ENCODE measurements at places on chromosomes 16 and 17.

- no peak for DNase-seq
Measured at GRCh38 chr16:35552763-35553162, 2093.4 kb downstream of the TP53TG3F start.

GRCh38 chr16:67820608-67821259 is 14.0 kb downstream of the TSNAXIP1 start:
- DNase-seq: no peak

GRCh38 chr17:44655983-44656710 is at the start of gene MEIOC:
TSS of gene MEIOC (plus strand) at chr17:44656468. CDS start at chr17:44656614, 146 bp downstream.
- no peak for DNase-seq

GRCh38 chr16:67286441-67287235 is 7.3 kb downstream of the PLEKHG4 start:
- DNase-seq: no peak

DNA sequence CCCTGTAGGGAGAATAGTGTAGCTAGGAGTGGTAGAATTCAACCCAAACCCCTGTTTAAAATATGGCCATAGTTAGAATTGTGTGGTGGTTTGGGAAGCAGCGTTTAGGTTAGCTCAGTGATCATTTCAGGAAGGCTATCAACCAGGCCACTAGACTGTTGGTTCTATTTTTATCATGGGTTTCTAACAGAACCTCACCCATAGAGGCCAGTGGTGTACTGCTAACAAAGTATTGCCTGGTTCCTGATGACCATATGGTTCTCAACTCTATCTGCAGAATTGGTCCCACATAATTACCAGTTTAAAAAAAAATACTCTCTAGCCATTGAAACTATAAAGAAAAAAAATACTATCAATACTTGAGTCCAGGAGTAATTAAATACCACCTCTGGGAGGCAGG is 70.5 kb upstream of the RASL10B start:
- DNase-seq: no peak

DNA sequence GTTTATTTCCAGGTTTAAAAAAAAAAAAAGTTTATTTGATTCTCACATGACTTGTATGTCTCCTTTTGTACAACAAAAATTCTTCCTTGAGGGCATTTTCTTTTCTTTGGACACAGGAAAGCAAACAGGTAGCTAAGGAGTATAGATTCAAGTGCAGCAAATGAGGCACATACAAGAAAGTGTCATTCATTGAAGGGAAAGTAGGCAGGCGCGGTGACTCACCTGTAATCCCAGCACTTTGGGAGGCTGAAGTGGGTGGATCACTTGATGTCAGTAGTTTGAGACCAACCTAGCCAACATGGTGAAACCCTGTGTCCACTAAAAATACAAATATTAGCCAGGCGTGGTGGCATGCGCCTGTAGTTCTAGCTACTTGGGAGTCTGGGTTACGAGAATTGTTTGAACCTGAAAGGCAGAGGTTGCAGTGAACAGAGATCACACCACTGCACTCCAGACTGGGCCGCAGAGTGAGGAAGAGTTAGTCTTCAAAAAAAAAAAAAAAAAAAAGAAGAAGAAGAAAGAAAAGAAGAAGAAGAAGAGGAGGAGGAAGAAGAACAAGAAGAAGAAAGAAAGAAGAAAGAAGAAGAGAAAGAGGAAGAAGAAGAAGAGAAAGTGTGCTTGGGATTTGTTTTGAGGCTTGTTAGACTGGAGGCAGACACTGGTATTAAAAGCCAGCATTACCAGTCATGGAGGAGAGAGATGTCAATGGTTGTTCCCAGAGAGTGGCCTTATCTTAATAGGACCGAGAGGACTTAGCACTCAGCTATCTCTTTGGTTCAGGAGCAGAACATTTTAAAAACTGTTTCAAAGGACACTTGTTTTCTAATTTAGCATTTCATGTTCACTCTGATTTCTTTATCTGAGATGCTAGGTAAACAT is 19.7 kb downstream of the GINS3 start:
- no peak for DNase-seq

DNA sequence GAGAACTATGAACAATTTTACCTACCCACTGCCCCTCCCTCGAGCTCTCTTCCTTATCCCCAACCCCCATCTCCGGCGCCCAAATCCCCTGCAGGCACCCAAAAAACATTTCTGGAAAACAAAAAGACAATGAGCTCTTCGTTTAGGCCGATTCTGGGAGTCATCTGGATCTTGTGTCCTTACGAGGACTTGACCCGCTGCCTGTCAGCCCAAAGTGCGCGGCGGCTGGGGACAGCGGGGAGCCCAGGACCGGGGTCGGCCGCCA is 524 bp downstream of the STRADA start:
- DNase-seq: no peak

- DNase-seq: no peak
Measured at GRCh38 chr16:87279094-87279658, 38.0 kb downstream of the C16orf95 start.

DNA sequence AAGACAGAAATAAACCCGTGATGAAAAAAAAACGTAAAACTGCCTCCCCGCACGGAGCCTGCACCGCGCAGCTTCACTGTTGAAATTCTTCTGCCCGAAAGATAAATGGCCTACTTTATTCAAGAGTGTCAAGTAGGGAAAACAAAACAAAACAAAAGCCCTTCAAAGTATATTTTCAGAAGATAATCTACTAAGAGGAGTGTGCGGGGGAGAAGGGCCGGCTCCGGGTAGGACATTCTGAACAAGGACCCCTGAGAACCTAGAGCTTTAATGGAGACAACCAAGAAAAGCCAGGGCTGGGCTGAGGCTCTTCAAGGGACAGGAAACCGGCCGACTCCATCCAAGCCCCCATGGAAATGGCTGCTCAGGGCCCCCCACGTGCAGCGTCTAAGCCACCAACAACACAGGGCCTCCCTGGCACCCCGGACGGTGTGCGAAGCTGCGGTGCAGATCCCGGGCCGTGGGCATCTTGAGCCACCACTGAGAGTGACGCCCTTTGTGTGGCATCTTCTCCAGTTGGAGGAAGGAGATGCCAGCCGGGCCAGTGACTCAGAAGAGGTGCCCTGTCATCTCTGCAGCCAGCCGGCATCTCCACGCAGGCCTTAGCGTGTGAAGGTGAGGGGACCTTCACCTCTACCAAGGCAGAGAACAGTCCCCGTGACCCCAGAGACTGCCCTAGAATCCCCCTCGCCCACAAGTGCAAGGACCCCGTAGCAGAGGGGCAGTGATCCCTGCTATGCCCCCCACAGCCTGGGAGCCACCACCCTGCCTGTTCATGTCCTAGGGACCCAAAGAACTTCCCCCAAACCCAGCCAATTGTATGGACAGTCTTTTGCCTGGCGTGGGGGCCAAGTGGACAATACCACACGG is 250.8 kb downstream of the C16orf95 start:
- DNase-seq: no peak

GRCh38 chr16:23667355-23667659 is 11.4 kb upstream of the PLK1 start:
- no peak for DNase-seq

DNA sequence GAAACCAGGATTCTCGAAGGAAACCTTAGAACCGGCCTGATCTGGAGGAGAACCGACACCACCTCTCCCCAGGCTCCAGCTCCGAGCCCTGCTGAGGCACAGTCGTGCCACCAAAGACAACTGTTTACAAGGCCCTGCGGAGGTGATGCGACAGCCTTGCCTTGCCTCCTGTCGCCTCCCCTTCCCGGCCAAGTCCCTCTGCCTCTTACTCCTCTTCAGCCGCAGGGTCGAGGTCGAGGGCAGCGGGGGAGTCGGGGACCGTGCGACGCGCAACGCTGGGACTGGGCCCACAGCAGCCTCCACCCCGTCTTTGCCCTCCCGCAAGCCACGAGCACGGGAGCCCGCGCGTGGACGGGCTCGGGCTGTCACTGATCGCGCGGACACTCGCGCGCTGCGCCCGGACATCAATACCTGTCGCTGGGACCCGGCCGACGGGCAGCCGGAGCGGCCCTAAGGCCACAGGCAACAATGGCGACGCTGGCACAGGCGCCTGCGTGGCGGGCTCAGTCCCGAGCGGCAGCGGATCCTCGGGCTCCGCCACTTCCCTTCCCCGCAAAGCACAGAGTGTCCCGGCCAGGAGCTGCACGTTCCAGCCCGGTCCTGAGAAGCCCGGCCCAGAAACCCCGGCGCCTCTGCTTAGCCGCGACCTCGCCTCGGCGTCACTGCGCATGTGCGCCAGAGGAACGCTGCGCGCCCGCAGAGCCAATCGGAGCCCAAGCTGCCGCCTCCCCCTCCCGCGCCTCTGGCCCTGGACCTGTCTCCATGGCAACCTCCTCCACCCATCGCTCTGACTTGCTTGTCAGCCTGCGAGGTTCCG is at the start of gene ZNF287:
TSS of gene ZNF287 (minus strand) at position 664 of the 817 bp plus-strand sequence. CDS start 1,473 bp downstream, outside the sequence.
- DNase-seq: peak; percentile 54

DNA sequence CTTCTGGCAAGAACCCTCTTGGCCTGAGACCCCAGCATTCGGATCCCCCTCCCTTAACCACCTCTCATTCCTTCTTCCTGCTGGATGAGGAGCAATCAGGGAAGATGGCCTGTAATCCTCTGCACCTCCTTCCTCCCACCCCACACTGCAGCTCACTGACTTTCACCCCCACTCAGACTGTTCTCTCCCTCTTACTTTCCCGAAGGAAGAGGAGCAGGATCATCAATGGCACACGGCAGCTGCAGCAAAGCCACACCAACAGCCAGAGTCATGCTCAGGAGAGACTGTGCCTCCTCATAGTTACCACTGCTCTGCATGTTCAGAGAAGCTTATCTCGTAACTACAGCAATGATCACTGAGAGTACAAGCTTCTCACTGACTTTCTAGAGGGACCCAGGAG is 10.1 kb upstream of the TMEM101 start:
- DNase-seq: no peak

DNA sequence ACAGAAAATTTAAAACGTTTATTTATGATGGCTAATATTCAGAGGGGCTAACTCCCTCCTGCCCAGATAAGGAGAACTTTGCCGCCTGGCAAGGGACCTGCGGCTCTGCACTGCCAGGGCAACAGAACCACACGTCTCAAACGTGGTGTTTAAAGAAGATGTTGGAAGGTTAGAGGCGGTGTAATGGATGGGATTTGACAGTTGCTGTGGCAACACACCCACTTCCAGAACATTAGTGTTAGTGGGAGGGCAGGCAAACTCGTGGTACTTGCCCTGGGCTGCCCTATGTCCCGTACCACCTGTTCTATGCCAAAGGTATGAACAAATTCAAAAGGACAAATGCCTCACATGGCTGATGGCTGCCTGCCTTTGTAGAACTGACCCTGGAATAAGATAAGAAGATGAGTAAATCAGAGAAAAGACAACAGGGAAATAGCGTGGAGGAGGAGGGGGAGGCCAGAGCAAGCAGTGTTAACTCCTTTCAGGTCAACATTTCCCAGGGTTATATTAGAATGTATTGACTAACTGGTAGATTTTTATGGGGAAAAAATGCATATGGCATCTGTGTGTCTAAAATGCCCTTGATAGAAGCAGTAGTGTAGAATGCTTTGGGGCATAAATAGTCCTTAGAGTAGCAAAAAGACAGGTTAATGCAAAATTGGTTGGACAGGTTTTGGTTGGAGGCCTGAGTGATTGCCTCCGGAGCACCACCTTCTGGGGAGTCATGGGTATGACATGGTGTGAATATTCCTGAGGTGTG is 30.8 kb downstream of the HLF start:
- no peak for DNase-seq

GRCh38 chr17:77426676-77427386 is 286.1 kb downstream of the SEC14L1 start:
- DNase-seq: no peak

DNA sequence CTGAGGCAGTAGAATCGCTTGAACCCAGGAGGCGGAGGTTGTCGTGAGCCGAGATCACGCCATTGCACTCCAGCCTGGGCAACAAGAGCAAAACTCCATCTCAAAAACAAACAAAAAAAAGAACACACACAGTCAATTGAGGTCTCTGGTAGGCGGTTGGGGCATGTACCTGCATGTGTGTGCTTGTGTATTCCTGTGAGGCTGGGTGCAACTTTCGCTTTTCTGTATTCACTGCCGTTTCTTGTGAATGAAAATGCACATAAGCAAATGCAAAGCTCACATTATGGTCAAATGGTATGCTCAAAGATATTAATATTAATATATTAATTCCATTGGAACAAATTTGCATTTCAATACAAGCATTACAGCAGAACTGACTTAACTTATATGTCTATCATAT is 20.9 kb downstream of the HS3ST3A1 start:
- DNase-seq: no peak

DNA sequence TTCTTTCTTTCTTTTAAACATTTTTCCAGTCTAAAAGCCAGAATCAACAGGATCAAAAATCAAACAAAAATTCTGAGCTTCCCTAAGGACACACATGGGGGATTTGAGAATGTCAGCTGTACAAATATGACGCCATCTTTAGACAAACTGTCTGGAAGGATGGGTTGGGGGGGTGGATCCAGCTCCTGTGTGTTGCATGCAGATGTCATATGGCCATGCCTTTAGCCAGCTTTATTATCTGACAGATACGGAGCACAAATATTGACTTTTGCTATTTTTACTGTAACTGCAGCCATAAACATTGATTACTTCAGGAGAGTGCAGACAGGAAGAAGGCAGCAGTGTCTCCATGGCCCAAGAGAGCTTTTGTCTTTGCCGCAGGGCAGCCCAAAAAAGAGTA is 279.4 kb upstream of the ELAC2 start:
- DNase-seq: no peak
